Caki2 (cell line): ENCODE measurements at places on chromosomes 1 and 21. TPM values are rescaled to one million over a fixed set of nuclear protein-coding genes. Genes with fewer than 3 reads are reported as not detected.

The LRP8 gene
- 23.9 and 43.5 TPM in 2 replicates for total RNA-seq

The RNU1-2 gene
- not detected in 2 replicates for total RNA-seq

The SUSD4 gene
- 3.5 and 11.9 TPM in 2 replicates for total RNA-seq

The DENND2C gene
- 0.26 and 0.84 TPM in 2 replicates for total RNA-seq

The LEPROT gene
- 65.3 and 125 TPM in 2 replicates for total RNA-seq

The SPATA1 gene
- total RNA-seq, result not detected in 2 replicates

DNA sequence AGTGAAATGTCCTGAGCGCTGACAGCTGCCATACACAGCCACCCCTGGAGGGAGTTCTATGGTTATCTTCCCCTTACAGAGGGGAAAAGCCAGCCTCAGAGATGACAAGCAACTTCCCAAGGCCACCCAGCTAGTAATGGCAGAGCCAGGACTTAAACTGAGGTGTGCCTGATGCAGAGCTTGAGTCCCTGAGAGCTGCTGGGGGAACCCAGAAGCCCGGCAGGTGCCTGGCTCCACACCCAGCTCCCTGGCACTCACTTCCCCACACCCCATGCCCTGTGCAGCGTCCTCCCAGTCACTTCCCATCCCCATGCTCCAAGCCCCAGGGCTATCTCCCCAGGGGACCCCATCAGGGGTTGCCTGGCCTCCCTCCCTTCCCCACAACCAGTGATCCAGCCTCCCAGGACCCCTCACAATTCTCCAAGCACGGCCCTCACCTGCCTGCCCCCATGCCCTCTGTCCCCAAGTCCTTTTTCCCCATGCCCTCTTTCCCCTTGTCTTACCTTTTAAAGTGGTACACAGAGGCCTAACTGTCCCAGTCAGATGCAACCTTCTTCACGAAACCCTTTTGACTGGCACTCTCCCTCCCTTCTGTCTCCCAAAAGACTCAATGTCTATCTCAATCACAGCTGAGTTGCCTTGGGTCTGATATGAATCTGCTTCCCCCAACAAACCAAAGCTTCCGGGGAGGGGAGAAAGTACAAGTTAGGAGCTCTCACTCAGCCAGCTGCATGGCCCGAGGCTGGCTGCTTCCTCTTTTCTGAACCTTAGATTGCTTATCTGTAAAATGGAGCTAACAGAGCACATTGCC lies 39.8 kb upstream of the LRP8 start:
- DNase-seq, result no peak

- no peak for DNase-seq
Observed at GRCh38 chr21:41926117-41926806, 27.6 kb downstream of the C2CD2 start.

- peak; percentile 70 for DNase-seq
Observed at GRCh38 chr1:23370709-23371584, 1.3 kb upstream of the ZNF436 start.

DNA sequence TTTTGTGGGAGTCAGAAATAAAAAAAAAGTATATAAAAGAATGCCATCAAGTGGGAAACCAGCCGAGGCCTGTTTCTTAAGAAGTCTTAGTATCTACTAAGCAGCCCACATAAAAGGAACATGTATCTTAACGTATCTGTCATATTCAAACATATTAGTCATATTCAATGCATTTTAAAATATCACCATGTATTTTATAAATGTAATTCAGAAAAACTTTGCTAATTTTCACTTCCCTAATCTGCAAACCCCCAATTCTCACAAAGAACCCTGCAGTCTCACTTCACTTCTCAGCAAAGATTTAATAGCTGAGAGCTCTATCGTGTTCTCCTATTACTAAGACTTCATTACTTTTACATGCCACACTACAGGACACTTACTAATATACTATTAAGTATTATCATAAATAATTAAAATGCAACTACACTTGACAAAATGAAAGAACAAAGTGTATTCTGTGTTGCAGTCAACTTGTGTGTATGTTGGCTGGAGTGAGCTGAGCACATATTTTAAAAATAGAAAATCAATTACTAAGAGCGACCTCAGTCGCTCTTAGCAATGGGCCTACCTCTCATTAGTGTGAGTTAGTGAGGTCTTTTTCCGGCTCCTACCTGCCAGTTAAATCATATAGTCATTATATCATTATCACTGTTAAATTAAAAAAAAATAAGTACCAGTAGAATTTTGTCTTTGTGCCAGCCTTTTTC lies 484.3 kb downstream of the LMO4 start:
- DNase-seq, result no peak

- no peak for DNase-seq
Observed at GRCh38 chr1:44089371-44090048, 29.1 kb upstream of the KLF17 start.

GRCh38 chr21:28483301-28484035 lies 509.2 kb downstream of the LTN1 start:
- no peak for DNase-seq

- DNase-seq, result no peak
Observed at GRCh38 chr1:234582681-234583301, 27.2 kb downstream of the IRF2BP2 start.

DNA sequence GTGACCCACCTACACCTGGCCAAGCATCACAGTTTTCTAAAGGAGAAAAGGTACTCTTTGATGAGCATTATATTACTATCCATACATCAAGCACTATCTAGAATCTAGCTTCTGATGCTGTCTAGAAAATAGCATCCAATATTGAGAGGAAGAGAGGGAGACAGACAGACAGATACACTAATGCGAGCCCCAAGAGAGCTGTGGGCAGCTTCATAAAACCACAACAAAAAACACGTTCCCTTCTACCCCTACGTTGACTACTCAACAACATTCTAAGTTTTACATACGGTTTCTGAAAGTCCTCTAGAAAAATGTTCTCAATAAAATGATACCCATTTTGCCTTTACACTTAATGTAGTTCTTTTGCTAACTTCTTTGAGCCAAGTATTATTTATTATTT lies 221.8 kb downstream of the SLC45A1 start:
- DNase-seq, result no peak

DNA sequence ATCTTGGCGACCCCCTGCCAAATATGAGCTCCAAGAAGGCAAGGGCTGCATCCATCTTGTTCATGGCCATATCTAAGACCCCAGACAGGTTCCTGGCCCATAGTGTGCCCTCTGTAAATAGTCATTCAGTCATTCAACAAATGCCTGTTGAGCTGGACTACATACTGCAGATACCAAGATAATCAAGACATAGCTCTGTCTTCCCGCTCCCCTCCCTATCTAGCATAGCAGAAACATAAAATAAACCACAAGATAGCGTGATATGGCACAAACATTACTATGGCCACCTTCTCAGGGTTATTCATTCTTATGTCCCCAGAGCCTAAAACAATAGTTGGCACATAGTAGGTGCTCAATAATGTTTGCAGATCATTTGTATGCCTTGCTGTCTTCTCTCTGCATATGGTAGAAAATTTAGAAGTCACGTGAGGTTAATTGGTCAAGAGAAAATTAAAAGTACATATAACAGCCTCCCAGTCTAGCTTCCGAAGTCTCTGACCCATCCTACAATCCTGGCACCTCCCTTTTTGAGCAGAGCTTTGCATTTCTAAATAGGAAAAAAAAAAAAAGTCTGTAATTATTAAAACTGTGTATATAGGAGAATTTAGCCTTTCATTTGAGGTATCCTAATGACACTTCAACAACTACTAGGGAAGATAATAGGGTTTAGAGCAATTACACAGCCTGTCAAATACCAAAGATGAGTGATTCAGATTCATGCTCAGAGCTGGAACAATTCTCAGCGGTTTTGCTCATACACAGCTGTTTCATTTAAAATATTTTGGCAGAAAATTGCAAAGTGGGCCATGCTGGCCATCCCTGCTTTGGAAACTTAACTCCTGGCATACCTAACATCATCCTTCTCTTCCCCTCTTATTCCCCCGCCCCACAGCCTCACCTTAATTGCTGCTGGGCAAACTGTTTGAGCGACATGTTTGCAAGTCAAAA lies 219.0 kb downstream of the KAZN start:
- DNase-seq, result no peak

DNA sequence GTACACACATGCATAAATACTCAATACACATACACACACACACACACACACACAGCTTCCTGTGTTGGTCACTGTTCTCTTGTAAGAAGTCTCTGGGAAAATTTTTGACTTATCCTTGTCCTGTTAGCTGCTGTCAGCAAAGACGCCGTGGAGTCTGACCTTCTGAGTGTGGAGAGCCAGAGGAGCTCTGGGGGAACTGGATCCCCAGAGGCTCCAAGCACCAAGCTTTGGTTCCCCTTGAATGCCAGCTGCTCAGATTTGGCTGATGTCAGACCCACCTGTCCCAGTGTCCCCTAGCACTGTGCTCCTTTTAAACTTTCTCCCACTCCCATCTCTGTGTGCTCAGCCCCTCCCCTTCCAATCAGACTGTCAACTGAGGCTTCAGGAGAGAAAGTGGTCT lies 319.1 kb downstream of the CAMTA1 start:
- no peak for DNase-seq

GRCh38 chr1:208009303-208009702 lies 98.4 kb upstream of the CD34 start:
- DNase-seq, result no peak

DNA sequence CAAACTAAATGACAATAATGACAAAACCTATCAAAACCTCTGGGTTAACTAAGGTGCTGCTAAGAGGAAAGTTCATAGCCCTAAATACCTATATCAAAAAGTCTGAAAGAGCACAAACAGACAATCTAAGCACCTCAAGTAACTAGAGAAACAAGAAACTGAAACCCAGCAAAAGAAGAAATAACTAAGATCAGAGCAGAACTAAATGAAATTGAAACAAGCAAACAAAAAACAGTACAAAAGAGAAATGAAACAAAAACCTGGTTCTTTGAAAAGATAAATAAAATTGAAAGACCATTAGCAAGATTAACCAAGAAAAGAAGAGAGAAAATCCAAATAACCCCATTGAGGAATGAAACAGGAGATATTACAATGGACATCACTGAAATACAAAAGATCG lies 44.8 kb upstream of the KIAA0040 start:
- no peak for DNase-seq

DNA sequence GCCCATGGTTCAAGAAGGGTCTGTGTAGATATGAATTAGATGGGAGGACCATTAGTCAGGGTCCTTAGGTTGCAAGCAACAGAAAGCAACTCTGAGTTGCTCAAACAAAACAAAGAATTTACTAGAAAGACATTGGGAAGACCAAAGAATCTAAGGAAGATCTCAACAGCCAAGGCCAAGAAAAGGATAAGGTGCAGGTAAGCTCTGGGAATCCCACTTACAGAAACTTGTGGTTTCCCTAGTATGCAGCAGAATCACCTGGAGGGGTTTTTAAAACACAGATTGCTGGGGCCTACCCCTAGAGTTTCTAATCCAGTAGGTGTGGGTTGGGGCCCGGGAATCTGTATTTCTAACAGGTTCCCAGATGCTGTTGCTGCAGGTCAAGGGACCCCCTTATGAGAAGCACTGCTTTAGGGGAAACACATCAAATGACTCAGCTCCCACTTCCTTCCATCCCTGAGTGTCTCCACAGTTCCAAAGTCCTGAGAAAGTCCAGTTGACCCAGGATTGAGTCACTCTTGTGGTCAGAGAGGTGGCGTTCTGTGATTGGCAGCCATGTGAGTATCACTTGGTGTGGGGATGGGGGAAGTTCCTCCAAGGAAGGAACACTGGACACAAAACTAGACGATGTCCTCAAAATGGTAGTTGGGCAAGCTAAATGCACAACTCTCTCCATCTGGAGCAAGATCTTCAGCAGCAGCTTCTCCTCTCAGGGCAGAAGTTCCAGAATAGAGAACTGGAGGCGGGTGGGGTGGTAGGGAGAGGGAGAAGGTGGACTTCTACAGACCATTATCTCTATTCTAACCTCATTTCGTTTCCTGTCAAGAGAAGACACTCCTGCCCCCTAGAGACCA lies 24.2 kb upstream of the EYA3 start:
- peak; percentile 63 for DNase-seq

- DNase-seq, result no peak
Observed at GRCh38 chr1:196255762-196256161, 352.5 kb downstream of the KCNT2 start.

- DNase-seq, result no peak
Observed at GRCh38 chr21:46057111-46057709, 40.7 kb upstream of the COL6A2 start.

DNA sequence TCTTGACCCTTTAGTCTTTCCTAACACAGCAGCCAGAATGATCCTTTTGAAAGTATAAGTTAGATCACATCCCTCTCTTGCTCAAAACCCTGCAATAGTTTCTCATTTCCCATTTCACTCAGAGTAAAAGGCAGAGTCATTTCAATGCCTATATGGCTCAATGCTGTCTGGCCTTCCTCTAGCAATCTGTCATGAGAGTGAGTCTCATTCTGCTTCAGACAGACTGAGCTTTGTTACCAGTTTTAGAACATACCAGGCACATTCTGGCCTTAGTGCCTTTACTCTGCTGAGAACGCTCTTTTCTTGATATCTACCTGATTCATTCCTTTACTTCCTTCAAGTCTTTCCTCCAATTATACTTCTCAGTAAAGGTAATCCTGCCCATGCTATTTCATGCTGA lies 372.8 kb upstream of the PKN2 start:
- DNase-seq, result no peak

GRCh38 chr1:30662291-30662840 lies 61.0 kb downstream of the MATN1 start:
- no peak for DNase-seq

DNA sequence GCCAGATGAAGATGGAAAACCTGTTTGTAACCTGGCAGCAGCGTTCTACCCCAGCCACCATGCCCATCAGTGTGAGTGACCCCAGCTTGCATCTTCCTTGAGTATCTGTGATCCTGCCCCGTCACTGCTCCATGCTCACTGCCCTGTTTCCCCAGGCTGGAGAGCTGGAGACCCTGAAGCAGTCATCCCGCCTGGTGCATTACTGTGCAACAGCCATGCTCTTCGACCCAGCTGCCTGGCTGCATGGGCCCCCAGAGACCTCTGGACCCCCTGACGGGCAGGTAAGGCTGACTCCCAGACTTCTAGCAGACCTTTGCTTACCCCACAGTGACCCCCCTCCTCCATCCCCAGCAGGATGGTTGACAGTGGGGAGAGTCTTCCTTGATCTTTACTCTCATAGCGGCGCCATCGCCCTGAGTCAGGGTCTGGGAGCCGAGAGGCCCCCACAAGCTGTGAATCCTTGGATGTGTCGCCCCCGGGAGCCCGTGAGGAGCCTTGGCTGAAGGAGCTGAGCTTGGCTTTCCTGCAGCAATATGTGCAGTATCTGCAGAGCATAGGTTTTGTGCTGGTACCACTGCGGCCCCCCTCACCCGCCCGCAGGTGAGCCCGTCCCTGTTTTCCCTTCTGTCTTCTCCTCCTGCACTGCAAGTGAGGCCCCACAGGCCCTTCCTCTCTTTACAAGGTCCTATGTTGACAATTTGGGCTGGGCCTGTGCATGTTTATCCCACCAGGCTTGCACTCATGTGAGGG lies 10.4 kb downstream of the HYI start:
- DNase-seq, result no peak
